ENCODE measurements at places on chromosomes 2 and 18. TPM values are rescaled to one million over a fixed set of nuclear protein-coding genes. Genes with fewer than 3 reads are reported as not detected.

GRCh38 chr2:99809259-99809900, 319.6 kb upstream of the REV1 start:
- DNase-seq, result no peak

DNA sequence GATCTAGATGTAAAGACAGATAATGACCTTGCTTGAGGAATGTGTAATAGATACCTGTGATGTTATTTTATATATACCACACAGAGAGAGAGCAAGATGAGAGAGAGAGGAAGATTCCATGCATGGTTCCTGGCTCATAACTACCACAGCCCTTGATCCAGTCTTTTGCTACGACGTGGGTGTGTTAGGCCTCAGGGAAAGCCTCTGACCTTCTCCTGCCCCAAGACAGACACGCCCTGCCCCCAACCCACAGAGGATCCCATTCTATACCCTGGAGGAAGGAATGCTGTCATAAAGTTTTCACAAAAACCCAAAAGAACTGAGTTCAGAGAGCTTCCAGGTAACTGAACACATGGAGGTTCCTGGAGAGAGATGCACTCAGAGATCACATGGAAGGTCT, 193.1 kb downstream of the ZEB2 start:
- no peak for DNase-seq

TWIST2 gene
- 7.2 TPM for total RNA-seq

- DNase-seq, result peak; percentile 12
These were observed at the start of gene SCN3A for GRCh38 chr2:165203689-165204559. TSS of gene SCN3A (minus strand) at chr2:165204050. CDS start at chr2:165176394, 27,656 bp downstream.

ORMDL1 gene
- total RNA-seq, result 70.6 TPM

GPR39 gene
- 0.29 TPM for total RNA-seq

REG1B gene
- total RNA-seq, result not detected

DNA sequence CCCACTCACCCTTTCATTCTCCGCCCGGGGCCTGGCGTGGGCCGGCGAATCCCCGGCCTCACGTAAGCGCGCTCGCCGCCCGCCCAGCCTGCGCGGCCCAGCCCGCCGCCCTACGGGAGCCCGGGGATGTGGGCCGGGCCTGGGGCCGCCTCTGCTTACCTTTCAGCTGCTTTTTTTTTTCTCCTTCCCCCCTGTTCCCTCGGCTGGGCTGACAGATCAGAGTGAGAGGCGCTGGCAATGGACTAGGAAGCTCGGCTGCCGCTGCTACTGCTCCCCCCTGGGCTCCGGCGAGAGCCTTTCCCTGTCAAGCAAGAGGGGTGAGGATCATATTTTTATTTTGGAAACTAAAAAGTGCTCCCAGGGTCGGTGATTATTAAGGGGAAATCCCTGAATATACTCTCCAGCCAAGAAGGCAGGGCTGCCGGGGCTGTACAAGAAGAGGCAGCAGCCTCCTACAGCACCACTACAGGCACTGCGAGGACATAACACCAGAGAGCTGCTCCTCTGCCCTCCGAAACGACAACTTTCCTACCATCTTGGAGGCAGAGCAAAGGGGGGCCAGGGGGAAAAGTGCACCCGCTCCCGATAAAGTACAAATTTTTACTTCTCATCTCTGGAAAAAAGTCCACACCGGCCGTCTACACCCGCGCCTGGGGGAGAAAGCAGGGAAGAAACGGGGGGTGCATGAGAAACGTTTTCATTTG, at the start of gene INO80D:
TSS of gene INO80D (minus strand) at position 433 of the 704 bp plus-strand sequence. CDS start 23,158 bp downstream, outside the sequence.
- DNase-seq, result peak; percentile 47

- no peak for DNase-seq
These were observed 6.1 kb downstream of the PSMD1 start for GRCh38 chr2:231062776-231063175.

DNA sequence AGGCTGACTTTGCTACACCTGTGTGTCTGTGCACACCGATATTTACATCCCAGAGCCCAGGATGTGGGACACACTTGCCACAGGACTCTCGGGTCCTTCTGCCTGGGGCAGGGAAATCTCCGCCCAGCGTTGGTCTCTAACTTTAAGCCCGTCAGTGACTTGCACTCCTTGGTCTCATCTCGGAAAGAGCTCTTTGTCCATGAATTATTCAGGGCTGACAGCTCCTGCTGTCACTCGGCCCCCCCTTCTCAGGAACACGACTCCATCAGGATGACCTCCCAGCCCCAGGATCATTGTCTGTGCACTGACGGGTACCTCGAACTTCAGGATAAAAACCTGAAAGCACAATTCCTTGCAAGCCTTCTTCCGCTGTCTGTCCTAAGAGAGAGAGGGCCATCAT, 26.6 kb downstream of the PLB1 start:
- DNase-seq, result no peak

UGT1A1 gene
- not detected for total RNA-seq

- no peak for DNase-seq
These were observed 222.2 kb downstream of the BCL11A start for GRCh38 chr2:60331115-60331809.

- DNase-seq, result no peak
These were observed 105.7 kb downstream of the USP40 start for GRCh38 chr2:233460726-233461441.

GRCh38 chr2:69961496-69961895, at the start of gene ASPRV1:
TSS of gene ASPRV1 (minus strand) at chr2:69961631. CDS start at chr2:69961436, 195 bp downstream.
- DNase-seq, result no peak

GRCh38 chr2:193687195-193687594, 1492.5 kb upstream of the TMEFF2 start:
- no peak for DNase-seq

GRCh38 chr18:7856116-7856515, 289.0 kb downstream of the PTPRM start:
- DNase-seq, result no peak

GRCh38 chr18:75545189-75545588, 117.7 kb upstream of the SMIM21 start:
- DNase-seq, result no peak

GRCh38 chr2:53021292-53021691, 746.3 kb upstream of the CHAC2 start:
- DNase-seq, result no peak

FBXO11 gene
- 43.2 TPM for total RNA-seq

ZNG1B gene
- total RNA-seq, result 25.6 TPM

NAT8 gene
- total RNA-seq, result not detected

DNA sequence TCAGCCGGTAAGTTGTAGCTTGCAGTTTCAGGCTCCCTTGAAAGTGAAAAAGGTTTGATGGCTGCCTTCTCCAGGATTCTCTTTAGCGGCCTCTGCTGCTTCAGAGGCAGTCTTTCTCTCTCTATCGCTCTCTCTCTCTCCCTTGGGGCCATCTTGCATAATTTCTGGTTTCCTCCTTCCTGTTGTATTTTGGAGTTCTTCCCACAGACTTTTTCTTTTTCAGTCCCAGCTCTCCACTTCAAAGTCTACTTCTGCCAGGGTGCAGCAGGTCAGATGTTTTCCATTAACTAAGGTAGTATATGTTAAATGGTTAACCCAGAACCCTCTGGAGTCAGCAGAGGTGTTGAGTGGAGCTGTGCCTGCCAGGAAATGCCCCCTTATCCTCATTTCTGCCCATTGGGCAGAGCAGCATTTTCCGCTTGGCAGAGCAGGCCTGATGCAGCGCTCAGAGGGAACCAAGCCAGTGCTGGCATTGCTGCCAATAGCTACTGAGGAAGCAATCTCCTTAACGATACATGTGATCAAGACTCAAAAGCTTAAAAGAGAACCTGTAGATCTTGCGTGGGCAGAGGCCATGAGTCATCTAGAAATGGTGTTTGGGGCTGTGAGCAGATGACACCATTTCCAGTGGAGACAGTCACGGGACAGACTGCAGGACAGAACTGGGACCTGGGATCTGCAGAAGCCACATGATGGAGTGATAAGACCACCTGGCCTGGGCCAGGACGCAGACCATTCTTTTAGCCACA, 20.8 kb downstream of the DBI start:
- no peak for DNase-seq

GRCh38 chr18:59268721-59269562, 4.3 kb downstream of the RAX start:
- no peak for DNase-seq

DNA sequence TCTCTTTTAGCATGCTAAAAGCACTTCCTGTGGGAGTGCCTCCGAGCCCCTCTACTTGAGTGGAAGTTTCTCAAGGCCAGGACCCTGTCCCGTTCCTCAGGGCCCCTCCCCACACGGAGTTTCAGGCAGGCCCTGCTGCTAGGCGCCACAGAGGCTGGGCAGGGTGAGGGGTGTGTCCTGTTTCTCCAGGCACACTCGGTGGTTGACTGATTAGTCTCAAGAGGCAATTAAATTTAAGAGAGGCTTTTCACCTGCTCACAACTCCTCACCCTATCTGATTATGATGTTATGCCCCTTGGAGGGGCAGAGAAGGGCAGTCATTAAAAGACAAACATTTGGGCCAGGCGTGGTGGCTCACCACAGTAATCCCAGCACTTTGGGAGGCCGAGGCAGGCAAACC, 160.8 kb upstream of the HAAO start:
- DNase-seq, result no peak

TXNDC2 gene
- not detected for total RNA-seq

ANKRD30BL gene
- not detected for total RNA-seq

ALPP gene
- not detected for total RNA-seq

DNA sequence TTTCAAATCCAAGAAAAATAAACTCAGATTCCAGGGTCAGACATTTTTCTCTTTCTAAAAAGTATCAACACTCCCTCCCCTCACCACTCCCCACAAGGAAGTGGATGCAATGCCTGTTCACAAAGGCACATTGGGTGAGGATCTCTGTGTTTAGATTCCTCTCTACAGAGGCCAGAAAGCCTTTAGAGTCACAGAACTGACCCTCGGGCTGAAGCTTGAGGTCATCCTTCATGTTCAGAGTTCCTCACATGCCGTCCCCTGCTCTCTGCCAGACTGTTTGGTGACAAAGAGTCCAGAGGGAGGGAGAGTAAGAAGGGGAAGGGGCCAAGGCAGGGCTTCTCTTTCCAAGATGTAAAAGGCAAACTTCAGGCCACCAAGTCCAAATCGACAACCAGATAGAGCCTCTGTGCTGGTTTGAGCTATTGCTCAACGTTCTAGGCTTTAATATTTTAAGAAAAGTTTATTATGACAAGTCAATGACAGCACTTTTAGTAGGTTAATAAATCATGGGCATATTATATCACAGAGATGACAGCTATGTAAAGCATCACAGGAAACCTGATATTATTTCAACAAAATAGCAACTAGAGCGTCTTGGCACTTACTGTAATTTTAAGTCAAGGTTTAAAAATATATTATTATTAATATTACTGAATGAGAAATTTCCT, 269.4 kb downstream of the ETAA1 start:
- DNase-seq, result no peak

AKAIN1 gene
- not detected for total RNA-seq

DNA sequence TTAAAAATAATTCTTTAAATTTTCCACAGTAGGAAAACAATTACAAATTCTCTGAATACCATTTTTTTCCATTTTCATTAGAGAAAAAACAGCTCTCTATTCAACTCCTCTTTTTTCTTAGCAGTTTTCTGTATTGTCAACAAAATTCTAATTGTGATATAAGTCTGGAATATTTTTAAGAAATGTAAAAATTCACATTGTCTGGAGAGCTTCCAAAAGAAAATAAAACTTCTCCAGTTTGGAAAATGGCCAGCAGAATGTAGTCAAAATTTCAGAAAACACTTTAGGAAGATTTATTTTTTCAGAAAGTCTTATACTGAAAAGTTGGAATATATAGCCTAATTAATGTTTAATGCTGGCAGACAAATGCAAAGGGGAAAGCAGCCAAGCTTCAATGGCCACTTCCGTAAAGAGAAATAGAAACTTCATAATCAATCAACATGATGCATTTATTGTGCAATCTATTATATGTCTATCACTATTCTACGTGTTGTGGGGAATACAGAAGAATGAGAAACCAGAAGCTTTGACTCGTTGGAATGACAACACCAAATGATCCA, 733.2 kb upstream of the PKDCC start:
- DNase-seq, result no peak

GPR148 gene
- not detected for total RNA-seq

DNAH7 gene
- total RNA-seq, result 0.12 TPM
